ENCODE measurements at places on chromosomes 7 and 10.

- peak; percentile 64 for DNase-seq
These were observed 247.3 kb upstream of the PITRM1 start for GRCh38 chr10:3419719-3420495.

DNA sequence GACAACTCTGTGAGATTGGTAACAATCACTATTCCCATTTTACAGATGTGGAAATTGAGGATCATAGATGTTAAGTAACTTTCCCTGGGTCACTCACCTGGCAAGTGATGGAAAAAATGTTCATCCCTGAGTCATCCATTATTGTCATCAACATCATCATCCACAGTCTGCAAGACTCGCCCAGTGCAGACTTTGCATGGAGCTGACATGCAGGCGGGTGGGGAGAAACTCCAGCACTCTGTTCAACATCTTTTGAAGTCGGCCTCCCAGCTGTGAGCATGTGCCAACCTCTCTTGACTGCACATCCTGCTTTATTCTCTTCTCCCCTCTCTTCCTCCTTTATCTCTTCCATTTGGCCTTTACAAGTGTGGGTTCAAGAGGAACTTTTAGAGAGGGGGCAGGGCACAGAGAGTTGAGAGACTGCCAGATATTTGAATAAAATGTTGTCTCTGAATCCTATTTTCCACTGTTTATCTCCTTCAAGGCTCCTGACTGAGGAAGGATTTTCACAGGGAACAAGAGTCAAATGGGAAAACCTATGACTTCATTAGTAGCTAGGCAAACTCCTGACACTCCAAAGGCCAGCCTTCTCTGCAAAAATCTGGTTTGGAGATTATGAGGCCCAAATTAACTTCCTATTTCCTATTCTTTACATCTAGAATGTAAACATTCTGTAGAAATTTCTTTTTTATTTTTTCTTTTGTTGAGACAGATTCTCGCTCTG, 283.7 kb upstream of the PODXL start:
- no peak for DNase-seq

- no peak for DNase-seq
These were observed 42.6 kb downstream of the CNOT4 start for GRCh38 chr7:135467207-135467711.

DNA sequence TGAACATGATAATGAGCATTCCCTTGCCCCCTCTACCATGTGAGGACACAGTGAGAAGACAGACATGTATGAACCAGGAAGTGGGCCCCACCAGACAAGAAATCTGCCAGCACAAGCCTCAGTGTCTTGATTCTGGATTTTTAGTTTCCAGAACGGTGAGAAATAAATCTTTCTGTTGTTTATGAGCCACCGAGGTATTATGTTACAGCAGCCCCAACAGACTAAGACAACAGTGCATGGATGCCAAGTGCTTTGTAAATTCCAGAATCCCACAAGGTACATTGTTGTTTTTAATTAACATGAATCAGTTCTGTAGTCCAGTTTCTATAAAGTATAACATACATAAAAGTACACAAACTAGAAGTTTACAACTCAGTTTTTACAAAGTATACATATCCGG, 162.2 kb downstream of the ARHGAP21 start:
- no peak for DNase-seq

All from activated CD8-positive, alpha-beta memory T cell treated with anti-CD3 and anti-CD28 coated beads, Interleukin-2, amount 10 ng/mL, durations not matched to agents 7 days and 5 days (primary cell).